Upper lobe of left lung (tissue), 6 donors: ENCODE measurements at places on chromosomes 3 and 15. TPM values are rescaled to one million over a fixed set of nuclear protein-coding genes. Genes with fewer than 3 reads are reported as not detected.

FEZF2 gene
- total RNA-seq = not detected

ACAP2 gene
- 60.6 TPM for total RNA-seq

ITPKA gene
- 0.30 TPM for total RNA-seq

CTXN2 gene
- not detected for total RNA-seq

ATP13A5 gene
- total RNA-seq = 0.66 TPM

KCNMB3 gene
- total RNA-seq = 3.1 TPM

FOXB1 gene
- total RNA-seq = not detected

CAMP gene
- 3.6 TPM for total RNA-seq

ECE2 gene
- not detected for total RNA-seq

CD96 gene
- total RNA-seq = 18.2 TPM

DNA sequence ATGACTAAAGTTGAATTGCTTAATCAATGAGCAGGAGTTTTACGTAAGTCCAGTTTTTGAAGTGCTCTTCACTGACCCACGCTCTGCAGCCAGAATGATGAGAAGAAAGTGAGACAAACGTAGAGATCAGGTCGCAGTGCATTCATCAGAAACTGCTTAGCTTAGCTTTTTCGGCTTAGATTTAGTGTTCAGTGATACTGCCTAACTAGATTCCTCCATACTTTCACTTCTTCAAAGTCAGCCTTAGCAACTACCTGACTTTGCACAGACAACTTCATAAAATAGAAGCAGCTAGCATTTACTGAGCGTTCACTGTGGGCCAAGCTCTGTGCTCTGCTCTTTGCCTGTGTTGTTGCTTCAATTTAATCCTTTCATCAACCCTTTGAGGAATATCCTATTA lies 116.1 kb downstream of the KCNH8 start:
- no peaks in the 10 kb centered on the region for H3K36me3 ChIP-seq
- H3K4me1 ChIP-seq = no peaks in the 10 kb centered on the region
- no peak overlapping the region for H3K4me3 ChIP-seq

GRCh38 chr15:86743283-86743903 lies 663.7 kb downstream of the AGBL1 start:
- H3K27me3 ChIP-seq = no peaks in the 10 kb centered on the region
- no peaks in the 10 kb centered on the region for H3K36me3 ChIP-seq
- H3K4me1 ChIP-seq = no peaks in the 10 kb centered on the region
- H3K27ac ChIP-seq = no peak overlapping the region

GRCh38 chr3:161270991-161271390 lies 49.9 kb downstream of the NMD3 start:
- no peak overlapping the region for H3K4me3 ChIP-seq
- H3K36me3 ChIP-seq = no peaks in the 10 kb centered on the region
- no peaks in the 10 kb centered on the region for H3K27me3 ChIP-seq
- H3K27ac ChIP-seq = no peak overlapping the region

- H3K27ac ChIP-seq = no peak overlapping the region
- no peak for DNase-seq
- no peaks in the 10 kb centered on the region for H3K36me3 ChIP-seq
- H3K4me1 ChIP-seq = no peaks in the 10 kb centered on the region
- H3K27me3 ChIP-seq = no peaks in the 10 kb centered on the region
These were observed 555.9 kb downstream of the RSL24D1 start for GRCh38 chr15:54640873-54641272.

- H3K4me1 ChIP-seq = peaks cover 22% of the 10 kb centered on the region
- peak; percentile 27 for DNase-seq
- peak overlapping the region; percentile 48 for H3K27ac ChIP-seq
- H3K36me3 ChIP-seq = no peaks in the 10 kb centered on the region
These were observed 36.0 kb upstream of the TIMP4 start for GRCh38 chr3:12194669-12195161.

DNA sequence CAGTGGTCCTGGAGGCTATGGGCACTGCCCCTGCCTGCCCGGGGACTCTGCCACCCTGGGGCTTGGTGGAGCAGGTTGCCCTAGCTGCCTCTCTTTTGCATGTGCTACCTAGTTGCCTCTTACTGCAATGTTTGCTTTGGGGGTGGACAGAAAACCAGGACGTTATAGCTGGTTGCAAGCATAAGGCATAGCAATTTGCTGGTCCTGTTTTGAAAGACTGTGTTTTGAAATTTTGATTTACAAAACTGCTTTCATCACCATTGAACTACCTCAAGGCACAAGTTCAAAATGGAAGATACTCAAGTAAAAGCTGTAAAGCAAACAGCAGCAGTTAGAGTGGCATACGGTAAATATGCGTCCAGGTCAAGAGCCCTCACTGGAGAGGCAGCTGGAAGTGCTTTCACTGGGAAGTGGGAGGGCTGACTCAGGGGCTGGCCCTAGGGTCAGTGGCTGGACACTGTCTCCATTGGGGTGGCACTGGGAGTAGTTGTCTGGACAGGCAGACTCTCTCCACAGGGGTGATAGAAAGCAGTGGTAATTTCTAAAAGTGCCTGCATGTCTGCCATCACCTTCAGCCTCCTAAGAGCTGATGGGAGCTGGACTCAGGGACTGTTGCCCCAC lies 138.1 kb downstream of the CHDH start:
- H3K4me1 ChIP-seq = peaks cover 22% of the 10 kb centered on the region
- H3K27ac ChIP-seq = peak overlapping the region; percentile 63
- H3K4me3 ChIP-seq = no peak overlapping the region
- H3K36me3 ChIP-seq = no peaks in the 10 kb centered on the region

- H3K36me3 ChIP-seq = no peaks in the 10 kb centered on the region
- peaks cover 29% of the 10 kb centered on the region for H3K27me3 ChIP-seq
- no peak for DNase-seq
- no peak overlapping the region for H3K4me3 ChIP-seq
These were observed 3.3 kb upstream of the PAQR9 start for GRCh38 chr3:142966808-142967207.

DNA sequence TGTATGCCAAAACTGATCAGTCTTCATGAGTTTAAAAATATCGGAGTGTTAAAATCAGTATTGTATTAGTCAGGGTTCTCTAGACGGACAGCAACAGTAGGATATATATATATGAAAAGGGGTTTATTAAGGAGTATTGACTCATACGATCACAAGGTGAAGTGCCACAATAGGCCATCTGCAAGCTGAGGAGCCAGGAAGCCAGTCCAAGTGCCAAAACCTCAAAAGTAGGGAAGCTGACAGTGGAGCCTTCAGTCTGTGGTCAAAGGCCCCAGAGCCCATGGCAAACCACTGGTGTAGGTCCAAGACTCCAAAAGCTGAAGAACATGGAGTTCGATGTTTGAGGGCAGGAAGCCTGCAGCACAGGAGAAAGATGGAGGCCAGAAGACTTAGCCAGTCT lies 391.0 kb upstream of the CADM2 start:
- DNase-seq = no peak
- no peaks in the 10 kb centered on the region for H3K4me1 ChIP-seq
- no peak overlapping the region for H3K27ac ChIP-seq
- no peak overlapping the region for H3K4me3 ChIP-seq
- H3K36me3 ChIP-seq = no peaks in the 10 kb centered on the region

DNA sequence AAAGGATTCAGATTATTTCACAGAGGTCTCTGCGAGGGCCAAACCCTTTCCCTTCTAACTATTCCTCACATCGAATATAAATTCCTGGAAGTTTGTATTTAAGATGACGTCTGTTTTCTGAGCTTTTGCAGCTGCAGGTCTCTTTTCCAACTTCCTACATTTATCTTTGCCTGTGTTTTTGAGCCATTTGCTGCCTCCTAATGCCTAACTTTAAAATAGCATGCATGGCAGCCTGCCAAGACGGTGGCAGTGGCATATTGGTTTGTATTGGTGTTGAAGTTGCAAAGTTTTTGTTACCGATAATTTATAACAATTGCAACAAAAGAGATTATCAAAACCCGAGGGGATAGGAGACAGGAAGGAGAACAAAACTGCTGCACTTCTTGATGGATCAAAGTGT lies 187.1 kb upstream of the DNAJC19 start:
- H3K36me3 ChIP-seq = no peaks in the 10 kb centered on the region
- H3K27me3 ChIP-seq = no peaks in the 10 kb centered on the region
- no peak overlapping the region for H3K4me3 ChIP-seq
- no peaks in the 10 kb centered on the region for H3K4me1 ChIP-seq
- DNase-seq = peak; percentile 54

DNA sequence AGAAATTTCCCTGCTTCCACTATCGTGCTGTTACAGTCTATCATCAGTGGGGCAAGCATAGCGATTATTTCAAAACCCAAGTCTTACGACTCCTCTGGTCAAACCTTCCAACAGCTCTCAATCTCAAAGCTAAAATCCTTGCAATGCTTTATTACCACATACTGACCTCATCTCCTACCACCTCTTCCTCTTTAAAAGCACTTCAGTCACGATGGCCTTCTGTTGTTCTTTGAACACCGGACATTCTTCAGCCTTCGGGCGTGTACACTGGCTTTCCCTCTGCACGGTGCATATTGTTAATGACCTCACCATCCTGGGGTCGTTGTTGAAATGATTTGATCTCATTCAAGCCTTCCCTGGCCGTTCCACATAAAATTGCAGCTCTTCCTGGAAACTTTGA lies 31.1 kb downstream of the MAGEL2 start:
- no peak for DNase-seq
- H3K27ac ChIP-seq = no peak overlapping the region
- H3K4me3 ChIP-seq = no peak overlapping the region
- H3K36me3 ChIP-seq = no peaks in the 10 kb centered on the region
- H3K4me1 ChIP-seq = no peaks in the 10 kb centered on the region

DNA sequence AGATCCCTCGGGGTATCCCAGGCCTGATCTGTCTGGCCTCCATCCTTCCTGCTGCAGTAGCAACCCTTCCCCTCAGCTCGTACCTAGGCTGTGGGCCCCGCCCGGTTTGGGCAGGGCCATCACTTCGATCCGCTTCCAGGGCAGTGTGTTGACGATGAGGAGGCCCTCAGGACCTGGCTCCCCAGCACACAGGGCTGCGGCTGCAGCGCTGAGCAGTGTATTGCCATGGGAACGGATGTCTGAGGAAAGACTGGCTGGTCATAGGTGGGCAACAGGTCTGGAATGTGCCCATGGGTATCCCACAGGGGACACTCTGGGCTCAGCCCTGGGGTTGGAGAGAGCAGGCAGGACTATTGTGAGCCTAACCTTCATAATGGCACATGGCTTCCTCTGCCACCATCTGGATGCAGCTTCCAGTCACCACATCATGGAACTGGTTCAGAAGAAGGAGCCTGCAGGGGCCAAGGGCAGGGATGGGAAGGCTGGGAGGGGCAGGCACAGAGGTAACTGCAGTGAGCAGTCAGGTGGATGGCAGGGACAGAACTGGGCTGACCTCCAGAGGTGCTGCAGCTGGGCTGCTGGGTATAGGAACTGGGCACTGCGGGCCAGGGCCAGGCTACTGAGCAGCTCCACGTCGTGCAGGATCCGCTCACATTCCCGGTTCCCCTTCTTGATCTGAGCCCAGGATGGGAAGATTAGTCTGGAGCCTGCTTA lies 8.7 kb downstream of the MAN2C1 start:
- no peak overlapping the region for H3K27ac ChIP-seq
- no peaks in the 10 kb centered on the region for H3K27me3 ChIP-seq
- no peak overlapping the region for H3K4me3 ChIP-seq
- no peak for DNase-seq

DNA sequence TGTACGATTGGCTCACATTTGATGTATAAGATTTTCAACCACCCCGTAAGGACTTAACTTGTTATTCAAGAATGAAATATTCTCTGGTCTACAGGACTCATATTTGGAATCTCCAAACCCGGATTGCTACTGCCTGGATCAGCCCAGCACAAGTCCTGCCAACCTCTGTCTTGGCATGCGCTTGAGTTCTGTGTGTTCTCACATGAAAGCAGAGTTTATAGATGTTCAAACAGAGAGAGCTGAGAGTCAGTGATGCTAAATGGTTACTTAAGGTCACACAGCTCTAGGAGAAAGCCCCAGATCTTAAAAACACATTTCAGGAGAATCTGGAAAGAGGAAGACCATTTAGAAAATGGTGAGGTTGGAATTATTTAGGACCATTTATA lies 268.0 kb upstream of the TBL1XR1 start:
- peaks cover 17% of the 10 kb centered on the region for H3K4me1 ChIP-seq
- no peak for DNase-seq
- H3K27me3 ChIP-seq = no peaks in the 10 kb centered on the region
- H3K27ac ChIP-seq = no peak overlapping the region
- no peak overlapping the region for H3K4me3 ChIP-seq

DNA sequence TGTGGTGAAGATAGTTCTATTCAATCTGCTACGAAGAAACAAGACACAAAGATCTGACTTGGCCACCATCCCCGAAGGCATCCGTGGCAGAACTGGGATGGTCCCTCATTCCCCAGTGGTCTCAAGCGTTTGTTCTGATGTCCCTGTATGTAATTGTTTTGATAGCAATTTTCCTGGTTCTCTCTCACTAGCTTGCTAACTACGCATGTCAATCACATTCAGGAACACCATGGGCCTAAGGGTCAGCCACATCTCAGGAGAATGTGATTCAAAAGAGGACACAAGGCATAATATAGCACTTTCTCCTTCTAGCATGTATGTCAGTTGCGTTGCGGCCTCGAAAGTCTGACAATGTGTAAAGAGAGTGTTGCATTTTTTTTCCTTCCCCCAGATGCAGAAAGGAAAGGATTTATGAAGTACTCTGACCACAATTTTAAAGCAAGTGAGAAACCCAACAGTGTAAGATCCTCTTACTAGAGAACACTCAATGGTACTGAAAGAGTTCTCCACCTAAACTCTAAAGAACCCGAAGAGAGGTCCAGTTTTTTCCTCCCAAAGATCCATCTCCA lies 32.0 kb upstream of the TCF12 start:
- peaks cover 21% of the 10 kb centered on the region for H3K4me1 ChIP-seq
- DNase-seq = no peak
- H3K36me3 ChIP-seq = no peaks in the 10 kb centered on the region

DNA sequence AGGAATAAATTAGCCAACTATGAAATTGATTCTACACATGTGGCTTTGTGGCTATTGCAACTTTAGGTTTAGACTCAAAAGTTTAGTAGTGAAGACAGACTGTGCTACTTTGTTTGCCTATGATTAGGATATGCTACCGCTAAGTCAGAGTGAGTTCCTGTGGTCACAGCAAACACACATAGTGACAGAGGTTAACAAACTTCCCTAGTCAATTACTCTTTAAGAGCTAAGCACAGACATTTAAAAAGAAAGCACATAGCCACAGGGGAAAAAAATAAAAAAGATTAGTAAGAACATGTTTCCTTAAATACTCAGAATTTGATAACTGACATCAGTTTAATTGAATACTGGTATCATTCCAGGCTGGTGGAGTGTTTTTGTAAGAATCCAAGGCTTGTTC lies 207.1 kb downstream of the GBE1 start:
- no peak overlapping the region for H3K4me3 ChIP-seq
- H3K4me1 ChIP-seq = no peaks in the 10 kb centered on the region
- no peaks in the 10 kb centered on the region for H3K36me3 ChIP-seq

DNA sequence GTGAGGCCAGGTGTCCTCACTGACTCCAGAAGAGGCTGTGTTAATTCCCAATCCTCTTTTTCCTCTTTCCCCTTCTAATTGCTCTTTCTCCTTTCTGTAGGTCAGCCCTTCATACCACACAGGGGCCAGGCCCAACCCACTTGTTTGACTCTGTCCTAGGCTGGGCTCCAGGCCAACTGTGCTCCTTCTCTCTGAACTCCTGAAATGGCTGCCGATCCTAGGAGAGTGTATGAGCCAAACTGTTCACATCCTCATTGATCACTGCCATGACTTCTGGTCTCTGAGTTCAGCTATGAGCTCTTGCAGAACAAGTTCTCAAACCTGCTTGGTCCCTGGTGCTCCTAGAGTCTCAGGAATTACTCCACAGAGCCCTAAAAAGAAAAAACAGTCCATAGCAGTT lies 145.1 kb downstream of the VGLL4 start:
- peaks cover 20% of the 10 kb centered on the region for H3K4me1 ChIP-seq
- DNase-seq = no peak
- H3K4me3 ChIP-seq = no peak overlapping the region
- H3K36me3 ChIP-seq = no peaks in the 10 kb centered on the region
- no peaks in the 10 kb centered on the region for H3K27me3 ChIP-seq

- H3K4me3 ChIP-seq = no peak overlapping the region
- H3K4me1 ChIP-seq = peaks cover 7% of the 10 kb centered on the region
- no peak for DNase-seq
- no peak overlapping the region for H3K27ac ChIP-seq
These were observed 29.3 kb upstream of the TPM1 start for GRCh38 chr15:63013052-63013808.
